CD4-positive, alpha-beta memory T cell (primary cell): ENCODE measurements at places on chromosomes 11 and 22. TPM values are rescaled to one million over a fixed set of nuclear protein-coding genes. Genes with fewer than 3 reads are reported as not detected.

DNA sequence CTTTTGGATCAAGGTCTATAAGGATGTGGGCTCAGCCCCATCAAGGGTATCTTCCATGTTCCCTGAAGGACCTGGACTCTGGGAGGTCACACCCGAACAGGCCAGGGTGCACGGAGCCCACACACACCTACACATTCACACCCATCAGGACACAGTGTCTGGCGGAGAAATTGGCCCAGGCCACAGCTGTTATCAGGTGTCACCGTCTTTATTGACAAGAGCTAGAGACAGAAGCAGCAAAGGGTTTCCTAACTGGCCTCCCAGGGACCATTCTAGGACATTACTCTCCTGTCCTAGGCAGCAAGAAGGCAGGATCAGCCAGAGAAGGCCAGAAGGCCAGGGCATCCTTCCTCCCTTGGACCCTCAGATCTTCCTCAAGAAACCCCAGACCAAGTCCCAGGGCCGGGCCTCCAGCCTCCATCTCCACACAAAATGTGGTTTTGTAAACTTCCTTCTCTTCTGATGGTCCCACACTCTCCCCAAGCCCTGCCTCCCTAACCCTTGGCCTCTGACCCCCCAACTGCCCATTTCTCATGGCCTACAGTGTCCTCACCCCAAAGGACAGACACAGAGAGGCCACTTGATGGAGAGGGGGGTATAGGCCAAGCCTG is 8.1 kb downstream of the SSTR3 start:
- no peaks in the 10 kb centered on the region for H3K27me3 ChIP-seq
- no peak overlapping the region for H3K27ac ChIP-seq
- no peak overlapping the region for H3K4me3 ChIP-seq
- peaks cover 21% of the 10 kb centered on the region for H3K4me1 ChIP-seq
- no peak for DNase-seq

DNA sequence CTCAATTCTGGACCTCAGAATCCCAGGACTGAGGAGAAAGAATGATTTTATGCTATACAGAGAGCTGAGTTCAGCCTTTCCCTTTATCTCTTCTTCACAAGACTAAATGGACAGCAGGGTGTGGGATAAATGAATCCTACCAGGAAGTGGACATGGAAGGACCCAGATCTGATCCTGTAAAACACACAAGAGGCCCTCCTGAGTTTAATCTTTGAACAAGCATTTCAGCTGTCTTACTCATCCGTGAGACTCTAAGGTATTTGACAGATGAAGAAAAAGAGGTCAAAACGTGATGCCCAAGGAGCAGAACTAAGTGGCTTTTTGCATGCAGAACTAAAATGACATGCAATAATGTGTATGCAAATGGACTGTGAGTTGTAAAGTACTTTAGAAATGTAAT is 511.3 kb downstream of the DLG2 start:
- no peak overlapping the region for H3K27ac ChIP-seq
- H3K4me3 ChIP-seq: no peak overlapping the region
- H3K36me3 ChIP-seq: no peaks in the 10 kb centered on the region
- no peaks in the 10 kb centered on the region for H3K4me1 ChIP-seq
- H3K27me3 ChIP-seq: no peaks in the 10 kb centered on the region

The GAL3ST1 gene
- total RNA-seq: 1.4 TPM

GRCh38 chr11:129880311-129880710 is 15.1 kb downstream of the NFRKB start:
- H3K4me1 ChIP-seq: no peaks in the 10 kb centered on the region
- no peak overlapping the region for H3K27ac ChIP-seq
- peaks cover 95% of the 10 kb centered on the region for H3K36me3 ChIP-seq
- no peak for DNase-seq
- H3K4me3 ChIP-seq: no peak overlapping the region
